IPS DF 6.9 (cell line): ENCODE measurements at places on chromosomes 7 and 10.

- DNase-seq: no peak
Observed at GRCh38 chr10:14326581-14326980, 4.1 kb downstream of the FRMD4A start.

GRCh38 chr10:91185239-91185875, 35.1 kb upstream of the PCGF5 start:
- no peak for DNase-seq

- no peak for DNase-seq
Observed at GRCh38 chr10:47360419-47361040, 12.4 kb downstream of the RBP3 start.

DNA sequence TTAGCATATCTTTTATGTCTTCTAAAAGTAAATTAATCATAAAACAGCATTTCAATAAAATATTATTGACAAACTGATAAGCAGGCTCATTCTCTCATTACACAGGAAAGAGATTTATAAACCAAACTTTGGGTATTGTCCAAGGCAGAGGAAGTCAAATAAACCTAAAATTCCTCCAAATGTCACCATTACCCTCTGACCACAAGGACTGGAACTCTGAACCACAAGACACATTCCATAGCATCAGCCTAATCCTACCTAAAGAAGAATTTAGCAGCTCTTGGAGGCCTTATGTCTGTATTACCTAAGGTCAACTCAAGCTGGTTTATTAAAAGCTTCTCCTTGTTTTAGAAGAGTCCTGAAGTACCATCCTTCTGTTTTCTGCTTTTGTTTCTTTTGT, 82.4 kb upstream of the SLC13A1 start:
- DNase-seq: no peak

DNA sequence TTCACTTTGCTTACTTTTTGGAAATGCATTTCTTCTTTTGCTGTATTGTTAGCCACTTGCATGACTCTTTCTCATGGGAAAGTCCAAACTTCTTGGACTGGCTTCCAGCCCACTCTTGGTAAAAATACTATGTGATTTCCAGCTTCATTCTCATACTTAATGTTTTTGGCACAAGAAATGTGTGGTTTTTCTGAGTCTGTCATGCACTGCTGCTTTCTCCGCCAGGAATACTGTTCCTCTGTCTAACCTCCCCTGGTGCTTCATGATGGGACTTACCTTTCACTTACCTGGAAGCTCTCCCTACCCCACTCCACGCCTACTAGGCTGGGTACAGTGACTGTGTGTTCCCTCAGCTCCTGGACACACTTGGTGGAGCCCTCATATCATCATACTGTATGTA, 18.7 kb downstream of the MGAM2 start:
- no peak for DNase-seq

- no peak for DNase-seq
Observed at GRCh38 chr10:42933448-42934340, 143.2 kb upstream of the RET start.

- DNase-seq: no peak
Observed at GRCh38 chr7:92720604-92721350, 115.6 kb downstream of the CDK6 start.

DNA sequence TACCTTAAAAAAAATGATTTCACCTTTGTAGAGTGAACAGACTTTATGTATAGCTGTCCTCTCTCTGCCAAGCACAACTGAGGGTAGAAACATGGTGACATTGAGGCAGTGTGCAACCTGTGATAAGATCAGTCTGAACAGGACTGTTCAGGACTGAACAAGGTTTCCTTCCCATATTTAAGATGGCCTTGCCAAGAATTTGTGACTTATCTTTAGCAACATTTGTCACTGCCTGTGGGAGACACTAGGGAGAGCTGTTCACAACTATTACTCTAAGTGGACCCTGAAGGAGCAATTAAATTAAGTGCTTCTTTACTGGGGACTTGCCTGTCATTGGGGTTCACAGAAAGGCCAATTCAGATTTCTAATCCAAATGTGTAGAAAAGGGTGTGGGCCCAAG, 6.7 kb downstream of the OR13A1 start:
- DNase-seq: no peak

- DNase-seq: no peak
Observed at GRCh38 chr7:29274146-29275017, 79.8 kb downstream of the CHN2 start.

DNA sequence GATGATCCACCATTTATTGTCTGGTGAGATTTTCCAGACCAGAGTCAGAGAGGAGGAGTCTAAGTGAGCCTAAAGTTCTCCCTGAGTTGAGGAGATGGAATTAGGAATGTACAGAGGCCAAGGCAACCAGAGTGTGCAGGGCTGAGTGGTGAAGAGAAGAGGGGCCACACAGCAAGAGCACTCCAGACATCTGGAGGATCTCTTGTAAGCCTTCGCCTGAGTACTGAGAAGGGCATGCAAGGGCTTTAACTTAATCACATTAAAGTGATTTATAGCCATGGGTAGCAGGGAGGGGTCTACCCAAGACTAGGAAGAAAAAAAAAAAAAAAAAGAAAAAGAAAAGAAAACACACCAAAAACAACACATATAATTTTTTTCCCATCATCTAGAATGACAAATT, 1190.4 kb downstream of the GATA3 start:
- DNase-seq: no peak

- DNase-seq: no peak
Observed at GRCh38 chr7:70218006-70218405, 619.7 kb downstream of the AUTS2 start.

DNA sequence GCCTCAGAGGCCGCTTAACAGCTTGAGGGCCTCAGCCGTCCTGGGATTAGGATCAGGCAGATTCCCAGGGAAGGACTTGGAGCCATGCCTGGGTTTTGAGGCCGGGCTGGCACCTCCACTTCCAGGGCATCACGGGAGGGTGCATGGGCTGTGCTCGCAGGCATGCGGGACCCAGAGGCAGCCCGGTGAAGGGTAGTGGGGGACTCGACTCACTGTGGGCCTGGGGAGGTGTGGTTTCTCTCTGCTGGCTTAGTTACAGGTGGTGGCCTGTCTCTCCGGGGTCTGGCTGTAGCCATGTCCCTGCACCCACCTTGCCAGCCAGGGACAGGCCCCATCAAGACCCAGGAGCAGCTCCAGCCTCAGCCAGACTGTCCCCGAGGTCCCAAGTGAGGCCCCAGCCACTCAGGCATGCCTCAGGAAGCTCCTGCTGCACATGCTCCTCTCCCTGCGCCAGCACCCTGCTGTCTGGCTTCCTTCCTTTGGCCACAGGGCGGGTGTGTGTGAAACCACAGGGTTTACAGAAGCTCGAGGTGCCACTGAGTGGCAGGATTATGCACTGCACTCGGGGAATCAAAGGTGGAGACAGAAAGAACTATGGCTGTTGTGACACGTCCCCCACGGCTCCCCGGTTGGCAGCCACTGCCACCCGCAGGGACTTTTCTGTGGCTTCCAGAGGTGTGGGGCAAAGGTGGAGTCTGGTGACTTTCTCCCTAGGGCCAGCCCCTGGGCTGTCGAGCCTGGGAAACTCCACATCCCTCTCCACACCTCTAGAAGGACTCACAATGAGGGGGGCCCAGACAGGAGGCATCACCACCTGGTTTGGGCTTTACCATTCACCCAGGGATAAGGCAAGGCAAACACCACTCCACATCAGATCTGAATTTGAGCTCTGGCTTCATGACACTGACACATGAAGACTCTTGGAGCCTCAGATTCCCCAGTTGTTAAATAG, 19.7 kb downstream of the GOLGA7B start:
- DNase-seq: no peak

DNA sequence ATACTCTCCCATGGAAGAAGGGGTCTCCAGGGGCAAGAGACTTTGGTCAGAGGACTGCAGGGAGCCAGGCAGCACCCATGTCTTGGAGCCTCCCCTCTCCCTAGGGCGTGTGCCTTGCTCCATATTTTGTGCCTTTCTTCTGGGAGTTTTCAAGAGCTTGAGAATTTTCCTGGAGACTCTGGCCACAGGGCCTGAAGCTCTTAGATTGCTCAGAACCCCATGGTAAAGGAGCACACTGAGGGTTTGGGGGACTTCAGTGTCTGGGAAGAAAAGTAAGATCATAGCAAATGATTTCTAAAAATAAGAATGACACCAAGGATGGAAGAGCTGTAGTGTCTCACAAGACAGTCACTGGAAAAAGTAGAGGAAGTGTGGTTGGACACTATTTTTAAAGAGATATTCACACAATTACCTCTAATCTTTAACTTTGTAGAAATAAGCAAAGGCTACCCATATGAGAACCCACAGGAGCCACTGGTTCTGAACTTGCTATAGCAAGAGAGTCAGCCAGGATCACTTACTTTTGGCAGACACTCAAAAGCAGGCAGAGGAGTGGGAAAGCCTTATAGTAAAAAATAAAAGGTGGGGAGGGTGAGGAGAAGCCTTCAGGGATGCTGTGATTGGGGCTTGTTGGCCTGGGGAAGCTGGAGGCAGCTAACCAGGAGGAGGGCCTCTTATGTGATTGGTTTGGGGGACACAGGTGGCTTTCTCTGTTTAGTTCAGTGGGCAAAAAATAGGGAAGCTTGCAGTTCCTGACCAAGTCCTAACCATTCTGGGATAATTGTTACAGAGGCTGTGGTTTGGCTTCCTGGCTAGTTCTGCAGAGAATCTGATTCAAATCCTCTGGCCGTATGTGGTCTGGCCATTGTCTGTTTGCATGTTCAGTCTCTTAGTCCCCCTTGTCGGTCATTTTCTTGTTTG, 5.1 kb upstream of the CSGALNACT2 start:
- no peak for DNase-seq

- DNase-seq: no peak
Observed at GRCh38 chr10:63464402-63465292, 1.1 kb downstream of the JMJD1C start.

DNA sequence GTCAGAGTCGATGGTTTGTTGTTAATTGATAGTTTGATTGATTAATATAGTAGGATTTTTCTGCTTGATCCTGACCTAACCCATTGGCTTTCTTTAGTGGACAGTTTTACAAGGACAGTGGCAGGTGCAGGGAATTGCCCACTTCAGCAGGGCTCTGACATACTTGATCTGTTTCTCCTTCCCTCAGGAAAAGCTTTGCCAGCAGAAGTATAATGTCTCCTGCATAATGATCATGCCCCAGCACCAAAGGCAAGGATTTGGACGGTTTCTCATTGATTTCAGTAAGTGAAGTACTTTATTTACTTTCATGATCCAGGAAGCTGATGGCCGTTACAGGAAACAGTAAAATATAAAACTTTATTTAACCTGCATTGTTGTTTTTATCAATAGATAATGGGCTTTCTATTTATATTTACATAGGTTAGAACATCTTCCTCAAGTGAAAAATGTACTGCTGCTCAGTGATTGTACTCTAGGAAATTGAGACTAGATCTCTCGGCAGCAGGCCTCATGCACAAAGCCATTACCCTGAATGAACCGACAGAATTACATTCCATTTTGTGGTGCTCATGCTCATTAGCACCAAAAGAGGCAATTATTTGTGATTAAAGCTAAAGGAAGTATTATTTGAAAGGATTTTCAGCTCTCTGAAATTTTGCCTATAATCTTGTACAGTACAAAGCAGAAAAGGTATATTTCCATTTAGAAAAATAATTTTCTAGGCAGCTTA, 122.5 kb upstream of the SAMD8 start:
- no peak for DNase-seq

DNA sequence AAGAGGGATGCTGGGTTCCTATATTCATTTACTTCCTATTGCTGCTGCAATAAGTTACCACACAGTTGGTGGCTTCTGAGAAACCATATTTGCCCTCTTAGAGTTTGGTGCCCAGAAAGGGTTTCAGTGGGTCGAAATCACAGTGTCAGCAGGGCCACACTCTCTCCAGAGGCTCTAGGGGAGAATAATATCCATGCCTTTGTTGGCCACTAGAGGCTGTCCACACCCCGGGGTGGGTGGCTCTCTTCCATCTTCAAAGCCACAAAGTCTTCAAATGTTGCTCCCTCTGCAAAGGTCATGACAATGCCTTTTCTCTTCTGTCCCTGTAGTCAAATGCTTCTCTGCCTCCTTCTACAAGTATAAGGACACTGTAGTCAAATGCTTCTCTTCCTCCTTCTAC, 989.4 kb downstream of the CCSER2 start:
- no peak for DNase-seq

DNA sequence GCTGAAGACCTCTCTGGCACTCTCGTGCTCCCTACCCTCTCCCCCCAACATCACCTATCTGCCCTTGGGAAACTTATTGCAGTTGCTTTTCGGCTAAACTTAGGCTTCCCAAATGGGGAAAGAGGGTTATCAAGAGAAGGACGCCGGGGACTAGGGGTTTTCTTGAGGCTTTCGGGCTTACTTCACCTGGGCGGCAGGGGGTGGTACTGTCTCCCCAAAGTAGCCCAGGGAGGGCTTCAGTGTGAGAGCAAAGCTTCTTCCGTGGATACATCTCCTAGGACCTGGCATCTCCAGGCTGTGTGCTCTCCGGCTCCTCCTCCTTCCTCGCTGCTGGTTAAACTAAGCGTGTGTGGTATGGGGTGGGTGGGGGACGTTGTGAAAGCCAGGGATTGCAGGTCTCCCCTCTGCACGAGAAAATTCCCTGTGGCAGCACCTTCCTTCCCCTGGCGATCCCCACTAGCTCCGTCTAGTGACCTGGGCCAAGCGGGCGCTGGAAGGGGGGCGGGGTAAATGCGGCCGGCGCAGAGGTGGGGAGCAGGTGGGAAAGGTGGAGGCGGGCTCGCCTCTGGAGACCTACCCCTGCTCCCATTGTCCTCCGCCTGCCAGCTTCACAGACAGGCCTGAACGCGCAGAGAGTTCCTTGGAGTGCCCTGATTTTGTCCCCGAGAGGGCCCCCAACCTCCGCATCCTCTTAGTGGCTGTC, 1.1 kb downstream of the PLXDC2 start:
- DNase-seq: no peak

GRCh38 chr7:82039621-82040020, 269.8 kb upstream of the HGF start:
- no peak for DNase-seq

DNA sequence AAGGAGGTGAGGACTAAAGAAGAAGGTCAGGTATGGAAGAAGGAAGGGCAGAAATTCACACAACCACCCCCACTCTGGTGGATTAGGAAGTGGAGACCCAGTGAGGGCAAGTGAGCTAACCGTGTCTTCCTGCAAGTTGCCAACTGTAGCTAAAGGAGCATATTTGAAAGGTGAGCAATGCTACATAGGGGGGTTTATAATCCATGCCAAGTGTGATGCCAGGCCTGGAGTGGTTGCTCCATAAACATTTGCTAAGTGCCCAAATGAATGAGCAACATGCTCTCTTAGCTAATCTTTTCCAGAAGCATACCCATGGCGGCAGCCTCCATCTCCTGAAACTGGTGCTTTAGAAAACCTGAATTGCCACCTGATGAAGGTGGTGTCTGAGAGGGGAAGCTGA, 121.6 kb downstream of the LRRC18 start:
- DNase-seq: no peak

DNA sequence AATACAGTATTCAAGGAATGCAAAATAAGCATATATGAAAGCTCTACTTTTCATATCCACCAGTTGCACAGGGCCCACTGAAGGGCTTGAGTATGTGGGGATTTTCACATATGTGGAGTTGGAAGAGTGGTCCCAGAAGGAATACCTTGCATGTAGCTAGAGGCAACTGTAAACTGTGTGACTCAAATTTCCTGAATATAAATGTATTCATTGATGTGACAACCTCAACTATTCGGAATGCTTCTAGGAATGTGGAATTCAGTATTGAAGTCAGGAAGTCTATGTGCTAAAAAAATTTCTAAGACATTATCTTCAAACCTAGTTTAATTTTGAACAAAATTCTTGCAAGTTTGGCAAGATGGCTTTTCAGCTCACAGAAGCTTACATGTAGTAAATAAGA, 695.5 kb upstream of the SEMA3D start:
- no peak for DNase-seq

- DNase-seq: no peak
Observed at GRCh38 chr7:55965805-55966421, 1.5 kb downstream of the NIPSNAP2 start.
